ENCODE measurements at places on chromosomes 5 and 9. TPM values are rescaled to one million over a fixed set of nuclear protein-coding genes. Genes with fewer than 3 reads are reported as not detected.

The HACD4 gene
- 4.3 TPM for total RNA-seq

The SPATA31A7 gene
- total RNA-seq: not detected

The GDF9 gene
- not detected for total RNA-seq

The CCL27 gene
- total RNA-seq: not detected

The SVEP1 gene
- total RNA-seq: 166 TPM

The FOXI1 gene
- not detected for total RNA-seq

The ERMP1 gene
- total RNA-seq: 16.1 TPM

The TNC gene
- 44.2 TPM for total RNA-seq

The CD72 gene
- 1.6 TPM for total RNA-seq

The LCN10 gene
- 3.5 TPM for total RNA-seq

The IL31RA gene
- not detected for total RNA-seq

The NDOR1 gene
- 5.8 TPM for total RNA-seq

- no peak for DNase-seq
These were observed 409.2 kb upstream of the KLF4 start for GRCh38 chr9:107898761-107899160.

DNA sequence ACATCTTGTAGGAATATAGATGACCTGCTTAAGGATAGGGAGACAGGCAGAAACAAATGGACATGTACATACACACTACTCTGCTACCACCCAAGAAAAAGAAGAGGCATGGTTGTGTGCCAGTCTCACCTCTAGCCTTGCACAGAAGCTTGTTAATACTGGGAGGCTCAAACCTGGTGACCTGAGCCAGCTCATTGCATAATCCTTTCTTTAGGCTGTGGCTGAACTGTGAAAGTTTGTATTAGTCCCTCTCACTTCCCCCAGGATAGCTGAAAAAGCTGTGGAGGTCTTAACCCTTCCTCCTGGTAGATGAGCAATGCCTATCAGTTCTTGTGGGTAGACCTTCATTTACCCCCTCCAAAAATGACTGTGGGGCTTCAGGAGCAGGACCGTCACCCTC, 28.7 kb downstream of the TPD52L3 start:
- no peak for DNase-seq

DNA sequence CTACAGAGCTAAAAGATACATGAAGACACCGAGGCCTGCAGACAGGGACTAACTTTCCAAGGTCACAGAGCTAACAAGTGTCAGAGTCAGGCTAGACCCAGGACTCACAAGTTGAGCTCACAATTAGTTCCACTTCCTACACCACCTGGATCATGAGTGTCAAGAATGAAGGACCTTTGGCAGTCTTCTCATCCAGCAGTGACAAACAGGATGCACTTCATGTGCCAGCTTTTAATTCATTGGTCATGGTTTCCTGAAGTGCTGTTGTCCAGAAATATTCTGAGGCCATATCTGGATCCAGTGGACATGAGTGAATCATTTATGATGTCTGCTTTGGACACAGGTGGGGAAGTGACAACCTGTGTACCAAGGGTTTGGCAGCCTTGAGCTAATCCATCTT, 77.4 kb downstream of the KCNIP1 start:
- no peak for DNase-seq

GRCh38 chr9:134558124-134558905, 83.3 kb upstream of the COL5A1 start:
- DNase-seq: no peak

DNA sequence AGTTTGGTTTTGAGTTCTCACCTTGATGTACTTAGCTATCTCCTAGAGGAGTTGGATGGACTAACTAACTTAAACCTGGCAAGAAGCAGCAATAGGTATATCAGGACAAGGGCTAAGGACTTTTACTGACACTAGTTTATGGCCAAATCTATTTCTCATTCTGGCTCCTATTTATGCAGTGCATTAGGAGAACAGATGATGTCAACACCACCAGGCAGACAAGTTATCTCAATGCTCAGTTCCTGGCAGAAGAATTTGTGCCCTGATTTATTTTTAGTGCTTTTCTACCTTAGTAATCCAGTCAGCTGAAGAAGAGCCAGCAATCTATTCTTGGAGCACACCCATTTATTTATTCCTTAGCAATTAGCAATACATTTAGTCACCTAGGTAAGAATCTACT, 30.7 kb upstream of the MYOT start:
- no peak for DNase-seq

DNA sequence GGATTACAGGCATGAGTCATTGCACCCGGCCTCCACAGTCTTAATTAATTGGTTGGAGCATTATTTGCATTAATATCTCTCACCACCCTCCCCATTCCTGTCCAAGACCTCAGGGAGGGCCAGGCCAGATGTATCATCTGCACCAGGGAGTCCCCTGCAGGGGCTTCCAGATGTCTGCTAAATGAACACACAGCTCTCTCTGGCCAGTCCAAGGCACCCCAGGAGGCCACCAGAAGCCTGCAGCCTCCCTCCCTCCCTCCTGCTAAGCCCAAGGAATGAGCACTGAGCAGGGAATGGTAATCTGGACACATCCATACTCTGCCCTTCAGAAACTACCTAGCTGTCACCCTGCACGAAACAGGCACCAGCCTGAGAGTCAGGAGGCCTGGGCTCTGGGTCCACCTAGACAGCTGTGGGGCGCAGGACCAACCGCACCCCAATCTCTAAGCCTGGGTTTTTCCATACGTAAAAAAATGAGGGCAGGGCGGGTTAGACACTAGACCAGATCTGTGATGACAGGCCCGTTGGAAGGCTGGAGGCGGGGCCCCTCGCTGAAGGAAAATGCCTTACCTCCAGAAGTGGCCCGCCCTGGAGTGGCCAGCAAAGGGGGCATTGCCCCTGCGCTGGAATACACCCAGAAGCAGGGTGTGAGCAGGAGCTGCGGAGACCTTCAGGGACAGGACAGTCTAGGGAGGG, 8.3 kb downstream of the CIZ1 start:
- DNase-seq: no peak

DNA sequence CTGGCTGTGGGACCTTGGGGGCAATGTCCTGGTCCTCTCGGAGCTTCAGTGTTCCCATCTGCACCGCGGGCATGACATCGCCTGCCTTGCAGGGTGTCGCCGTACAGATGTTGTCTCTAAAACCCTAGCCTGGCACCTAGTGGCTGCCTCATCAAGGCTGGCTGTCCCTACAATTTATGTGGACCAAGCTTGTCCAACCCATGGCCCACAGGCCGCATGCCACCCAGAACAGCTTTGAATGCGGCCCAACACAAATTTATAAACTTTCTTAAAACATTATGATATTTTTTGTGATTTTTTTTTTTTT, 18.3 kb upstream of the ASS1 start:
- DNase-seq: no peak

DNA sequence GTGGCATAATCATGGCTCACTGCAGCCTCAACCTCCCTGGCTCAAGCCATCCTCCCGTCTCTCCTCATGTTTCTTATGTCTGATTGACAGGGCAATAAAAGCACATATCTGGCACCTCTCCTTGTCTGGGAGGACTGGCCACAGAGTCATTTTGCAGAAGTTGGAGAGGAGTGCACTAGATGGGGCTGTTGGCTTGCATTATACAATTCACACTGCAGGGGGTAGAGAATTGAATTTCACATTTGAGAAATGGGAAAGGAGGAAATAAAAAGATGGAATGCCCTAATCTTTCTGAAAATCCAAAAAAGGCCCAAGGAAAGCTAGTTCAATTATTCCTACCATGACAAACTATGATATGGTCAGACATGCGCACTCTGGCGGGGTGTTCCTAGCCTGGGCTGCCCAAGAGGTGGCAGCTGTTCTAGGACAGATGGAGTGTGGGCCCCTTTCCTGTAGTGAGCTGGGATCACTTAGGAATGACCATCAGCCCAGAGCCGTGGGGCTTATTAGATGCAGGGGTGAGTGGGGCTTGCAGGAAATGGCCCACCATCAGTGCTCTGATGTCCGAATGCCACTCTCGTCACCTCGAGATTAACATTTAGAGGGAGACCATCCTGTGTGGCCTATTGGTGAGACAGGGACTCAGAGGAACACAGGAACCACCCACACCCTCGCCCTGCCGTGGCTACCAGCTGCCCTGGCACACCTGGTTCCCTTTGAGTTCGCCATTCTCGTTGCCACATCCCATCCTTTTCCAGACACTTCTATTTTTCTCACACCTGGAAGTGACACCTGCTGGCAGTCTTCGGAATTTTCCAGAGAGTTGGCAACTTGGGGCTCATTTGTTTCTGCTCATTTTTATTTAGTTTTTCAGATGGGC, 21.8 kb upstream of the ANKRD18A start:
- no peak for DNase-seq

DNA sequence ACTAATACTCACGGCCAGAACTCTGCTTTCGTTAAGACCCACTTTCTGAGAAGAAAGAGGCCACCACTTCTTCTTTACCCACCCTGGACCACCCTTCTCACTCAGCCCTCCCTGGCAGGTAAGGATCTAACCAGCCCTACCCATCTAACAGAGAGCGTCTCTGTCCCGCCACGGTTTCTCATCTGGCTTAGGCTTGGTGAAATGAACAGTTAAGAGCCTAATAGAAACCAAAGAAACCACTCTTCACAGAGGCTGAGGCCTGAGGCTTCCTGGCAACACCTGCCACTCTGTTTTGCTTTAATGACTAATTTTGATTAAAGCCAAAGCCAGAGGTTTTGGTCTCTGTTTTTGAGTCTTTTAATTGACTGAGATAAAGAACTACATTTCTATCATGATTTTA, 354.1 kb upstream of the SLC30A5 start:
- no peak for DNase-seq

- DNase-seq: no peak
These were observed 549.2 kb upstream of the GRAMD2B start for GRCh38 chr5:125874057-125874456.

DNA sequence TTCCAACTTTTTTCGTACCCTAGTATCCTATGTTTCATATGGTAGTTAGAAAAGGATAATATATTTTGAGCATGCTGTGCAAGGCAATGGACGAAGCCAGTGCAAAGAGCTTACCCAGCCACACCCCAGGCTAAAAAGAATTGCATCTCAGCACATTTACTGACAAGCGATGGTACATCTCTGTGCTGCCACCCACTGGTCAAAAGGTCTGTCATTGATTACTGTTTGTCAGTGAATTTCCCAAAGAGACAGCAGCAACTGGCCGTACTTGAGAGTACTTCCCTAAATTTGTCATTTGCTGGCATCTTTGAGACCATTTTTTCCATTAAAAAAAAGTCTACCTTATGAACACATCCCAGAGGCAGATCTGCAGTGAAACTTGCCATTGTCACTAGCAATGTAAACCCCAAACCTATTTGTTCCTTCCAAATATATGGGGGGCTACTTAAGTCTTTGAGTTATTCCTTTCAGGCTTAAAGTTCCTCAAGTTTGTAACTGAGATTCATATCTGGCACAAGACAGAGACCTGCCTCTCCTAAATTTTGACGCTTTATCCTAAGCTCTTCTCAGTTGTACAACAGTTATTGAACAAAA, 184.3 kb downstream of the CTNND2 start:
- DNase-seq: no peak

DNA sequence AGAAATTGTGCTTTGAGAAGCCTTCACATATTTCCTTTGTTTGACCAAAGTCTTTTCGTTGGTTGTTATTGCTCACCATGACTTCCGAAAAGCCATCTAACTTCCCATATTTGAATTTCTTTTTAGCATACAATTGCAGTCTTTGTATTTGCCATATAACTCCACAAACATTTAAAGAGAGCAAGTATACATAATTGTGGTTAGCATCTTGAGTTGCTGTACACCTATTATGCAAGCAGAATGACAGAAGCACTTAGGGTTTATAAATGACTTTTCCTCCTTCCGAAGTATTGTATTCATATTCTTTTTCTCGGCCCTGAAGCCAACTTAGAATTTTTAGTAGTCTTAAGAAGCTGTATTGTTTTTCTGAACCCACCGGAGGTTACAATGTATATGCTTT, 250.4 kb downstream of the RFK start:
- no peak for DNase-seq

DNA sequence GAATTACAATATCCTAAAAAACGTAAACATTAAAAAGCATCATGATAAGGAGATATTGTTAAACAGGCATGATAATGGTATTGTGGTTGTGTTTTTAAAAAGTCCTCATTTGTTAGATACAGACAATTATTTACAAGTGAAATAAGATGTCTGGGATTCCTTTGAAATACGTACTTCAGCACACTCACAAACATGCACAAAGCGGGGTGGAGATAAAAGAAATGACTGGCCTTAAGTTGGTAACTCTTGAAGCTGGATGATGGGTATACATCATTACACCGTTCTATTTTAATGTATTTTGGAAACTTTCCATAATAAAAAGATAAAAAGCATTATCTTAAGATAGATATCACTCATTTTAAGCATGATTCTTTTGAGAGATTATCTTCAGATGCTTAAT, 1.0 kb downstream of the FAM200C start:
- DNase-seq: no peak

DNA sequence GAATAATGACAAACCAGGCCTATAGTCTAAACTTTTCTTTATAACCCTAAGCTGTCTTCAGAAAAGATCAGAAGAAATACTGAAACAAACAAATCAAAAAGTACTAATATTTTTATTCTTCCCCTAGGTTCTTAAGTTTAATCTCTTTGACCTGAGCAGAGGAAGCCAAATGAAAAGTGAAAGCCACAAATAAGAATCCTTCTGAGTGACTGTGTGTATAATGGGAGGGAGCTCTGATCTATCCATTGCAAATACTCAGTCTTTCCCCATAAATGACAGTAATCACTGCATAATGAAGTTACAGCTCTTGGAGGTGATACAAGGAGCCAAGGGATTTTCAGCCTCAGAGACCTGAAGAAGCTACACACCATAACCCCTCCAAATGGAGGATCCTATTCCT, 126.9 kb upstream of the ATP10B start:
- DNase-seq: no peak

GRCh38 chr5:44885903-44886302, 77.2 kb downstream of the MRPS30 start:
- DNase-seq: no peak
